ENCODE measurements at places on chromosomes 5 and 9.

DNA sequence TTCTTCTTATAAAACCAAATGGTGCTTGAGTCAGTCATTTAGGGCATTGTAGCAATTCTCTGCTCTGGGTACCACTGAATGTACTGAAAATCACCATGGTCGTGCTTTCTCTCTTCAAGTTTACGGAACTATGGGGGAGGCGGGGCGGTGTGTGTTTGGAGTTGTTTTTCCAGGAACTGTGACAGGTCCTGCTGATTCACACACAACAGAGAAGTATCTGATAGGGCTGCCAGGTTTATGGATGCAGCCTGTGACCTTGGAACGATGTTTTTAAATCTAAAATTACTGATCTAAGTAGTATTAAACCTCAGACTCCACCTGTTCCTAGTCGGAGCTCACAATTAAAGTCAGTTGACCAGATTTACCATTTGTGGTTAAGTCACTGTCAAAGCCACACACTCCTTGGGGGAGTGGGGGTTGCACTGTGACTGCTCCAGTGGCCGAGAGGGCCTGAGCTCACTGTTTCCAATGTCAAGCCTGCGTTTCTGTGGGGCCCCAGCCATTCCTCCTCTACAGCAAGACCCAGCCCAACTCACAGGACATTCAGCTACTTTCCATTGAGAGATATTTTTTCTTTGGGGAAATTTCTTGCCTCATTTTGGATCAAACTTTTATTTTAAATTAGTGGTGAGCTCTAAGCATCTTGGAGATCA is 44.4 kb downstream of the GADD45G start:
- DNase-seq: no peak

GRCh38 chr9:84945878-84946538 is 276.5 kb downstream of the NTRK2 start:
- no peak for DNase-seq

- DNase-seq: no peak
Measured at GRCh38 chr9:116078640-116079039, 75.0 kb upstream of the PAPPA start.

DNA sequence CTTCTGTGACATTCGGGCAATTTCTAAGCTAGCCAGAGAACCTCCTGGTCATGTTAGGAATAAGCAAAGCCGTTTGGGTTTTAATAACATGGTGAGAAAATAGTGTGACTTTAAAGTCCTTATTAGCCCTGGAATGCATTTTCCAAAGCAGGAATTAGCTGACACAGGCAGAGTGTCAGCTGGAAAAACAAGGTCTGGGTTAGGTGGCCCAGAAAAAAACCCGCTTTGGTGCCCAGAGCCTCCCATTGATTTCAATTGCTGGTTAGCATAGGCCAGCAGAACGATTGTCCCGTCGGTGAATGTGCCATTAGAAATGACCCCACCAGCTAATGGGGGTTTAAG is 62.1 kb upstream of the CPEB4 start:
- DNase-seq: no peak

- no peak for DNase-seq
Measured at GRCh38 chr5:154614595-154614994, 136.6 kb upstream of the HAND1 start.

- no peak for DNase-seq
Measured at GRCh38 chr9:36222449-36222848, 31.7 kb downstream of the CLTA start.

- DNase-seq: no peak
Measured at GRCh38 chr9:34580358-34580757, 9.2 kb downstream of the CNTFR start.

GRCh38 chr5:79505138-79505537 is 8.8 kb downstream of the HOMER1 start:
- DNase-seq: no peak

GRCh38 chr5:13331585-13331984 is 612.9 kb downstream of the DNAH5 start:
- DNase-seq: no peak

DNA sequence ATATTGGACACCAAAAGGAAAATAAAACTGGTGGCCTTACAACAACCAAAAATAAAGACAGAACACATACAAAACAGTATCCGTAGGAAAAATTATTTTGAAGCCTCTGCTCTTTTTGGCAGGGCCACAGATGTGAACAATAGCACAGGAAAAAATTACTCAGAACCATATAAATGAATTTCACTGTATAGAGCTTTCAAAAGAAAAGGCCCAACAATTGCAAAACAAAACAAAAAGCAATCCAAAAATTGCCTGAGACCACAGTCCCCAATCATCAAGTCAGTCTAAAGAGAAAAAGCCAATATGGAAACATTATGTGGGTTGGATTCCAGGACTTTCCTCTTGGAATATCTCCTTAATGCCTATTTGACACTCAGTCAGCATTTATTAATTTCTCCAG is 243.8 kb downstream of the CEMIP2 start:
- DNase-seq: no peak

GRCh38 chr9:77922591-77922990 is 109.0 kb downstream of the GNAQ start:
- no peak for DNase-seq

DNA sequence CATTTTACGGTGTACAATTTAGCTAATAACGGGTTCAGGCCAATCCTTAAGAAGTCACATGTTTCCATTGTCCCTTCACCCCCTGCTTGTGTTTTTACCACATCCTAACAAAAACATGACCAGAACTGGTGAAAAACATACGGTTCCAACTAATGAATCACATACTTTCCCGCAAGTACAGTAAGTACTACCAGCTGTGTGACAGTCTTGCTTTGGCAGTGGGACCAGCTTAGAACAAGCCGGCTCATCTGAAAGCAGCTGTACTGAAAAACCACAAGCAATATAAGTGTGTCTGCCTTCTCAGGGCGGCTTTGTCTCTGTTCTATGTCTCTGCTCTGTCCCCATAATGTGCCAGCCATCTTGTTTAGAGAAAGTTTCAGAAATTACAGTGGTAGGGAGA is 242.5 kb downstream of the BNC2 start:
- DNase-seq: peak; percentile 81

GRCh38 chr5:51396797-51397196 is 13.5 kb downstream of the ISL1 start:
- DNase-seq: no peak

DNA sequence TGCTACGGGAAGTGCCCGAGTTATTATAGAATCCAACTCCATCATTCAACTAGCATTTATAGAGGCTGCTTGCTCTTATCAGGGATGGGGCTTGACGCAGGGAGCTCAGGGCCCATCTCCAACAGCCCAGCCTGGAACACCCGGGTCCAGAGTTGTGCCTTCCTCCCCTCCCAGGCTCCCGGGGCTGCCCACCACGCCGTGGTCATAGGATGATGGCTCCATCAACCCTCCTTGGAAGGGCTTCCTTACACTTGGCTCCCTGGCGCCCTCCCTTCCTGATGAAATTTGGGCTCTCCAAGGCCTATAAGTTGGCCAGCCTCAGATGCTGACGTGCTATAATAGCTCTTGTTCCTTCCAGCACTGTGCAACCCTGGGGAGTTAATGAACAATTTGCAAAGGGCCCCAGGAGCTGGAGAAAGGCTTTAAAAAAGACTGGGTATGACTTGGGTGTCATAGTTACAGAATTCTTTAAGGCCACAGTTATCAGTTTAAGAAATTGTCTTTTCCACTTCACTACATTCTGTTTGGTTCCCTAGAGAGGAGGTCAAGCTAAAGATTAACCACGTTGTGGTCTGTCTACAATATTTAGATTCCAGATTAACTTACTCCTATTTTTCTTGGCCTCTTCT is 42.5 kb upstream of the GADD45G start:
- no peak for DNase-seq

DNA sequence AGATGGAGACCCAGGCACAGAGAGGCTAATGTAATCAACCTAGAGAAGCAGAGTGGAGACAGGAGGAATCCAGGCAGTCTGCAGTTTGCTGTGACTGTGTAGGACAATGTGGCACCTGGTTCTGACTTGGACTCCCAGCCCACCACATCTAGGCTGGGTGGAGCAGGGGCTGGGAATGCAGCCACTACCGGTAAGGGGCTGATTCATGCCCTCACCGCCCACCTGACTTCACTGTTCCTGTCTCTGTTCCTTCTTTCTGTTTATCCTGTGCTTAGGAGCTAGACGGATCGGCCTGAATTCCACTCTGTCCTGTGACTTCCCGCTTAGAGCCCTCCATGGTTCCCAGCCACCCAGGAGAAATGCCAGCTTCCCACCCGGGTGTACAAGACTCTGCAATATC is 2.6 kb downstream of the PDLIM4 start:
- DNase-seq: peak; percentile 62
